ENCODE measurements at places on chromosomes 16 and 17.

DNA sequence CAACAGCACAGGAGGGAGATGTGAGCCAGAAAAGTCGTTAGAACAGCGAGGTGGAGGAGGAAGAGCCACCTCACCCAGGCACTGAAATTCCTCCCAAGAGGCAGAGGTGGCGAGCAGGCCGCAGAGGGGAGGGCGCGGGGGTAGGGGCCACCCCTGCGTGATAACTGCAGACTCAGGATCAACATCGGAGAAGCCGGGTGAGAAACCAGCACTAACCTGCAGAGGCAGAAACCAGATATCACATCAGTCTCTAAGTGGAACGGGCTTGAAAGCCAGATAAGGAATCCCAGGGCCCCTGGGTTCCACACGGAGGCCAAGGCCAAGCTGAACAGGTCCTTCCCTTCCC, 39.4 kb upstream of the ZC3H18 start:
- H3K27me3 ChIP-seq = no peaks in the 10 kb centered on the region
- H3K36me3 ChIP-seq = no peaks in the 10 kb centered on the region

DNA sequence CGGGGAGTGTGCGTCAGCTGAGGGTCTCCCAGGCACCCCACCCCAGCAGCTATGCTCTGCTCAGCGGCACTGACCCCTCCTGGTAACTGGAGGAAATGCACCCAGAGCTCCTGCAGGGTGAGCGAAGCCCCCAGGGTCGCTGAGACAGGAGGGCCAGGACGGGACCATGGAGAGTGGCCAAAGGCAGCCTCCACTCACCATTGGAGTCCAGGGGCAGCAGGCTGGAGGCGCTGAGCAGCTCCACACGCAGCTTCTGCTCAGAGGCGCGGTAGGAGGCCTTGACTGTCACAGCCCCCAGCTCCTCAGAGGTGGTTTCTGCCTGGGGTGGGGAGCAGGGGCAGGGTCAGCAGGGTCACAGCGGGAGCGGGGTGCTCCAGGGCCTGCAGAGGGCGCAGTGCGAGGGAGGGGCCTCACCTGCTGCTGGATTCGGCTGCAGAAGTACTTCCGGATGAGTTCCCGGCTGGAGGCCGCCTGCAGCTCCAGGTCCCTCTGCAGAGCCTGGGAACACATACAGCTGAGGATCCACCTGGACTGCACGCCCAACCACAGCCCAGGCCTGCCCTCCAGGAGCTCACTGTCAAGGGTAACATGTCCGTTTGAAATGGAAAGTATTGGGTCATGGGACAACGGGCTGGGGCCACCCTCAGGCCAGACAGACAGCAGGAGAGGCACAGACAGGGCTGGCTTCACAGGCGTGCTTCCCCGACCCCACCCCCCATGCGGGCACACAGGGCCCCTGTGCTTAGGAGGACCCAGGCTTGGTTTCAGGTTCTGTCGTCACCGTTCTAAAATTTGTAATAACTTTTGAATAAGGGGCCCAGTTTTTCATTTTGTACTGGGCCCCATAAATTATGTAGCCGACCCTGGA, 13.8 kb downstream of the UNC13D start:
- DNase-seq = peak; percentile 61
- H3K27ac ChIP-seq = no peak overlapping the region
- no peak overlapping the region for H3K4me3 ChIP-seq
- no peaks in the 10 kb centered on the region for H3K36me3 ChIP-seq
- H3K4me1 ChIP-seq = peaks cover 10% of the 10 kb centered on the region

DNA sequence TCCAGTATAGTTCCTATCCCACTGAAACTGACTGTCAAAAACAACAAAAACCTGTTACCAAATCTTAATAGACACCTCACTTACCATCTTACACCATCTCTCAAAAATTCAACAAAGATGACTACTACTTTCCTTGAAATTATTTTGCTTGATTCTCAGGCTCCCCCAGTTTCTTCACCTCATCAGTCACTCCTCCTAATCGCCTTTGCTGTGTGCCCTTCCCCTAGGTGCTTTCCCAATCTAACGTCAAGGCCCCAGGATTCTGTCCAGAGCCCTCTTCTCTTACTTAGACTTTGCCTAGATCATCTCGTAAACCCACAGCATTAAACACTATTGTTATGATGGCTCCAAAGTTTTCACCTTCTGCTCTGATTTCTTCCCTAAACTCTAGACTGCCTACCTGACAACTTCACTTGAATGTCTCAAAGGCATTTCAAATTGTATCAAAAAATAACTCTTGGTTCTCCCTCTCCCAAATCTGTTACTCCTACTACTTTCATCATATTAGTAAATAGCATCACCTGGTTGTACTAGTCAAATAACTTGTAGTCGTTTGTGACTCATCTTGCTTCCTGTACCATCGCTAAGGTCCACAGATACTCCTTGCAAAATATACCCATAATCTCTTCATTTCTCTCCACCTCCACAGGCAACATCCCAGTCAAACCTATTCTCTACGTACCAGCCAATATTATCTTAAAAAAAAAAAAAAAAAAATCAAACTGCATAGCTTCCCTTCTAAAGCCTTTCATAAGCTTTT, 18.0 kb downstream of the C16orf87 start:
- H3K4me3 ChIP-seq = no peak overlapping the region
- peaks cover 13% of the 10 kb centered on the region for H3K4me1 ChIP-seq
- H3K36me3 ChIP-seq = peaks cover 6% of the 10 kb centered on the region
- DNase-seq = no peak
- no peaks in the 10 kb centered on the region for H3K27me3 ChIP-seq
- no peak overlapping the region for H3K27ac ChIP-seq

DNA sequence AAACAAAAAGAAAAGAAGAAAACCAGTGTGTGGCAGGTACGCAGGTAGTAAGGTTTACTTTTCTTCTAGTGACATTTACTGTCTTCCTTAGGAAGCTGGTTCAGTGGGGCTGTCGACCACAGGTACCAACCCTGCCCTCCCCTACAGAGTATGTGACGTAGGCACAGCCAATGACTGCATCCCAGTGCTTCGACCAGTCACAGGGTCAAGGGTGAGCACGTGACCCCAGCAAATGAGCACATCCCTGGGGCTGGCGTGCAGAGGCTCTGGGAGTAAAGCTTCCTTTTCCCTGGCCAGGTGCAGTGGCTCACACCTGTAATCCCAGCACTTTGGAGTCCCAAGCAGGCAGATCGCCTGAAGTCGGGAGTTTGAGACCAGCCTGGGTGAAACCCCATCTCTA, 38.9 kb upstream of the PLCG2 start:
- DNase-seq = no peak
- H3K27ac ChIP-seq = no peak overlapping the region
- no peak overlapping the region for H3K4me3 ChIP-seq
- no peaks in the 10 kb centered on the region for H3K27me3 ChIP-seq
- peaks cover 3% of the 10 kb centered on the region for H3K4me1 ChIP-seq
- no peaks in the 10 kb centered on the region for H3K36me3 ChIP-seq

GRCh38 chr17:79304884-79305283, 230.3 kb downstream of the ENGASE start:
- no peaks in the 10 kb centered on the region for H3K4me1 ChIP-seq
- no peak overlapping the region for H3K27ac ChIP-seq
- peaks cover 76% of the 10 kb centered on the region for H3K27me3 ChIP-seq

- no peaks in the 10 kb centered on the region for H3K36me3 ChIP-seq
- H3K4me3 ChIP-seq = no peak overlapping the region
- no peaks in the 10 kb centered on the region for H3K4me1 ChIP-seq
Measured at GRCh38 chr17:10894220-10894619, 56.3 kb upstream of the PIRT start.

DNA sequence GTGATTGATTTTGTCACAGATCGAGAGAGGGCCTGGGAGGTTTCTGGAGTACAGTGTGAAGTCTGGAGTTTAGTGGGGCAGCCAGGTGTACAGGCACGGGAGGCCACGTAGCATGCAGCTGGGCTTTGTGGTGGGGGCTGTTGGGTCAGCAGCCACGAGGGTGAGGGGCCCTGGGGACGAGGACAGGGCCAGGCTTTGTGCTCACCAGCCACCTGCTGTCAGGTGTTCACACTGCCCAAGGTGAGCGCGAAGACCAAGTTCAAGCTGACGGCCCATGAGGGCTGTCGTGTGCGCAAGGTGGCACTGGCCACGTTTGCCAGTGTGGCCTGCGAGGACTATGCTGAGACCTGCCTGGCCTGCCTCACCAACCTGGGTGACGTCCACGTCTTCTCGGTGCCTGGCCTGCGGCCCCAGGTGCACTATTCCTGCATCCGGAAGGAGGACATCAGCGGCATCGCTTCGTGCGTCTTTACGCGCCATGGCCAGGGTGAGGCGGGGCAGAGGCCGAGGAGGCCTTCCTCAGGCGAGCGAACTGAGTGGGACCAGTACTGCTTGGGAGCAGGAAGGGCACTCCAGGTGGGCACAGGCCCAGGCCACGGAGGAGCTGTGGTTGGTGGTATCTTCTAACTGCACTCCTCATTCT, 15.9 kb downstream of the LLGL1 start:
- no peaks in the 10 kb centered on the region for H3K27me3 ChIP-seq
- no peak overlapping the region for H3K27ac ChIP-seq
- no peak overlapping the region for H3K4me3 ChIP-seq
- H3K4me1 ChIP-seq = no peaks in the 10 kb centered on the region

DNA sequence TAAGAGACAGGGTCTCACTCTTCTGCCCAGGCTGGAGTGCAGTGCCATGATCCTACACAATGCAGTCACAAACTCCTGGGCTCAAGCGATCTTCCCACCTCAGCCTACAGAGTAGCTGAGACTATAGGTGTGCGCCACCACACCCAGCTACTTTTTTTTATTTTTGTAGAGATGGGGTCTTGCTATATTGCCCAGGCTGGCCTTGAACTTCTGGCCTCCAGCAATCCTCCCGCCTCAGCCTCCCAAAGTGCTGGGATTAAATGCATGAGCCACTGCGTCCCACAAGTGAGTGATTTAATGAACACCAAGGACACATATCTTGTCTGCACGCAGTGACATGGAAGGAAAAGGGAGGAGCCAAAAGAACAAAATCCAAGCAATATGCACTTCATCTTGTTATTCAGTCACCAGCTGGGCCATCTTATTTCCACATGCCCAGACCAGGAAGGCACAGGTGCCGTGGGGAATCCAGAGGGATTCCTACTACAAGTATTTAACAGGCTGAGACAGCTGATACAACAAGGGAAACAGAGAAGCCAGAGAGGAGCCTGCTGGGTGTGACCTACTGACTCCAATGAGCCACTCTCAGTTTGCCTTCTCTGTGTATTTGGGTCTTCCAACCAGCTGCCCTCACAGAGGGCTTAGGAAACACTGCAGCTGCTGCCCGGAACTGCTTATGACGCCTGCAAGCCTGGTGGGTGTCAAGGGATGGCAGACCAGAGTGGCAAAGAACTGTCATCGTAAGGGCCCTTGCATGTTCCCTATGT, 17.0 kb downstream of the LSM12 start:
- peaks cover 72% of the 10 kb centered on the region for H3K36me3 ChIP-seq
- no peak overlapping the region for H3K27ac ChIP-seq
- no peak for DNase-seq
- H3K27me3 ChIP-seq = no peaks in the 10 kb centered on the region
- no peak overlapping the region for H3K4me3 ChIP-seq

GRCh38 chr17:55452139-55452790, 30.6 kb upstream of the MMD start:
- peak overlapping the region; percentile 60 for H3K27ac ChIP-seq
- H3K36me3 ChIP-seq = no peaks in the 10 kb centered on the region
- H3K4me1 ChIP-seq = peaks cover 47% of the 10 kb centered on the region
- H3K4me3 ChIP-seq = no peak overlapping the region
- no peaks in the 10 kb centered on the region for H3K27me3 ChIP-seq

GRCh38 chr16:8958344-8959167, 5.2 kb downstream of the USP7 start:
- H3K27me3 ChIP-seq = no peaks in the 10 kb centered on the region
- H3K4me1 ChIP-seq = peaks cover 34% of the 10 kb centered on the region
- H3K36me3 ChIP-seq = peaks cover 5% of the 10 kb centered on the region
- no peak overlapping the region for H3K4me3 ChIP-seq
- H3K27ac ChIP-seq = peak overlapping the region; percentile 6

Data from RWPE2 (cell line).